ENCODE measurements at places on chromosomes 3 and 15.

DNA sequence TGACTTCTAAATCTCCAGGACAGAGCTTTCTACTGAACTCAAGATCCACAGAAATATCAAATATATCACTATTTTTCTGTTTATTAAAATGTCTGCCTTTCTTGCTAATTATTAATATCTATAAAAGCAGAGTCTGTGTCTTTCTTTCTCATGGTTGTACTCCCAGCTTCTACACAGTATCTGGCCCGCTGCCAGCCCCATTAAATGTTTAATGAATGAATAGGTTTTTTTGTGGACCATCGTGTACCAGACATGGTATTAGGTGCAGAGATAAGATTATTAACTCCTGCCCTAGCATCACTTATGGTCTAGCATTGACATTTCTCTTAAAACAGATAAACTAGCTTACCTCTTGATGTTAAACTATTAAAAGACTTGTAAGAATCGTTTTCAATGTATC lies 111.4 kb upstream of the RBMS3 start:
- DNase-seq = no peak

DNA sequence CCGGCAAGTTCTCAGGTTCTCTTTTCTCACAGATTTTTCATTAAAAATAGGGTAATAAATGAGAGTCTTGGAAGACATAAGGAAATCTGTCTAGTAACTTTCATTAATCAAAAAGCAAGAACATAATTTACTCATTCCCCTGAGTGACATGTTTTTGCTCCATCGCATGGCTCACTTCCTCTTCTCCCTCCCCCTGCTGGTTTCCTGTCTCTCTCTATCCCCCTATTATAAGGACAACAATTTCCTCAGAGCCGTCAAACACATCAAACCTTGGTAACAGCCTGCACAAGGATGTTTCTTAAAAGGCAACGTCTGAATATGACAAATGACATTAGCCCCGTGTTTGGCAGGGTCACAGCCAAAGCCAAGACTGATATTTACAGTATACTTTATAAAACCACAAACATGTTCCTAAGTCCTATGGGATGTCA lies 1149.6 kb downstream of the IGSF11 start:
- no peak for DNase-seq

GRCh38 chr3:45776611-45777010 lies 19.7 kb downstream of the SLC6A20 start:
- DNase-seq = no peak

DNA sequence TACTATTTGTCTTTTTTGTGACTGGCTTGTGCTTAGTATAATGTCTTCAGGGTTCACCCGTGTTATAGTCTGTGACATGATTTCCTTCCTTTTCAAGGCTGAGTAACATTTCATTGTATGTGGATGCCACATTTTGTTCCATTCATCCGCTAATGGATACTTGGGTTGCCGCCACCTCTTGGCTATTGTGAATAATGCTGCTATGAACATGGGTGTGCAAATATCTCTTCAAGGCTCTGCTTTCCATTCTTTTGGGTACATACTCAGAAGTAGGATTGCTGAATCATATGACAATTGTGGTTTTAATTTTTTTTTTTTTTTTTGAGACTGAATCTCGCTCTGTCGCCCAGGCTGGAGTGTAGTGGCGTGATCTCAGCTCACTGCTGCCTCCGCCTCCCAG lies 15.4 kb downstream of the CRTC3 start:
- no peak for DNase-seq

DNA sequence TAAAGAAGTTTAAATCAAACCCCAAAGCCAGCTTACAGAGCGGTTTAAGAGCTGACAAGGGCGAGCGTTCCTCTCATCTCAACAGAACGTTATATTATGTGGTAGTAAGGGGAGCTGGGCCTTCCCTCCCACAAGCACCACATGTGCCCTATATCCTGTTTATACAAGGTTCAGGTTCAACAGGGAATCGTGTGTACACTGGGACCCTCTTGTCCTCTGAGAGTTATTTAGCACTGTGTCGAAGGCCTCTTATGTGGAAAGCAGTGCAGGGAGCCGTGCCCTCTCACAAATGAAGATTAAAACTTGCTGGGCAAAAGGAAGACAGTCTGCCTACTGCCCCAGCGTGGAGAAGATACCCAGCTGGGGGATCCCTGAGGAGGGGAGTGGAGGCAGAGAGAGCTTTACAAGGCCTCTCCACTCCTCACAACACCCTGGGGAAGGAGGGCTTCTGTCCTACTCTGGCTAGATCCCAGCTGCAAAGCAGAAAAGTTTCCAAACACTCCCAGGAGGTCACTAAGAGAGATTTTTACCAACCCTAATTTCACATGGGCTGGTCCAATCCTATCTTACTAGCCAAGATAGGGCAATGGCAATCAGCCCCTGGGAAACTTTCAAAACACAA lies 2.9 kb downstream of the TLE3 start:
- no peak for DNase-seq

GRCh38 chr15:90219421-90220141 lies 14.2 kb downstream of the CIB1 start:
- DNase-seq = peak; percentile 75

DNA sequence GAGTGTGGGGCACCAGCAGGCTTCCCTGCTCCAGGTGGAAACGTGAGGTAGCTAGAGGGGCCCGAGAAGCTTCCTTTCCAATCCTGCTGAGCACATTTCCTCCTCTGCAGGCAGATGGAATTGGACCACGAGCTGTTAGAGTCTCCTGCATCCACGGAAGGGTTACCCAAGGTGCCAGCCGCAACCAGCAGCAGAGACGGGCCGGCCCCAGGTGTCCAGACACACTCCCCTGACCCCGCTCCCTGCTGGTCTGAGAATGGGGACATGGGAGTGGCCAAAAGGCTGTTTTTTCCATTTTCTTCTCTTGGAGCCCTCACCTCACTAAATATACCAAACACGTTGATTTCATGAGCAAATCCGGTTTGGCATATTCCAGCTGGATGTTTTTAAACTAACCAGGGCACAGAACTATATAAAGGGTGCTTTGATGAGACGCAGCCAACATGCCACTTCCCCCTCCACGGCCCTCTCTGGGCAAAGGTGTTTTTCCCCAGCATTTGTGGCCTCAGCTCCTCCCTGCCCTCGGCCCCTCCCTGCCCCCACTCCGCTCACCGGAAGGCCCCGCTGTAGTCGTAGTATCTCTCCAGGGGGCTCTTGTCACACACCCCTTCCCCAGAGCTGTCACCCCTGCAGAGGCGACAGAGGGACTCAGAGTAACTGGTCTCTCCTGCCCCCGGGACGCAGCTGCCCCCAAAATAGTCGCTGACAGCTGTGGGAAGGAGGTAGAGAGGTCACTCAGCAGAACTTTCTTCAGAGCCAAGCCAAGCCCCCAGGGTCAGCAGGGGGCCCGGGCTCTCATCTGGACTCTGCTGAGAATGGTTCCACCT lies 7.0 kb downstream of the MELTF start:
- no peak for DNase-seq

DNA sequence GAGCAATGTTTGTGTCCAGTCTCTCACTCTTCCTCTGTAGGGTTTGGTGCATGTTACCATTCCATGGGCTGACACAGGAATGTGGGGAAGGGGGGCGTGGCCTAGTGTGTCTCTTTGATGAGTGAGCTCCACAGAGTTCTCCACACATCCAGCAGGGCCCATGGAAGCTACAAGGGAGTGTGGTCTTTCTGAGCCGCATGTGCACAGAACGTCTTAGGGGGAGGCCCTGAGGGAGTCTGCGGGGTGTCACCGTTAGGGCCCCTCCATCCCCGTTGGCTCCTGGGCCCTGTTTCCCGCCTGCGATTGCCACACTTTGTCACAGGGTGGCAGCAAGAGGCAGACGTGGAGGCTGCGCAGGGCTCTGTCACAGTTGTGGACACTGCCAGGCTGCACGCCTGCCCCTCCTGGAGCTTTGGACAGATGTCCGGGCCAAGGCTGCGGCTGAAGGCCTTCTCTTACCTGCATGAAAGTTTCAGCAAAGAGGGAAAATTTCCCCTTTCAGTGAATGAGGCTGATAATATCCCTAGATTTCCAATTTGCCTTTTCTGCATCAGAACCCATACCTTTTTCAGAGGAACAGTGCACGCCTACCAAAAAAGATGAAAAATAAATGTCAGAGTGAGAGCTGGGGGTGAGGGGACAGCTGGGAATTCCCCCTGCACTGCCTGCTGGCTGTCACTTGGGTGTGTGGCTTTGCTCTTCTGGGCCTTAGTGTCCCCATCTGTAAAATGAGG lies 24.3 kb downstream of the CACNA2D3 start:
- DNase-seq = no peak

DNA sequence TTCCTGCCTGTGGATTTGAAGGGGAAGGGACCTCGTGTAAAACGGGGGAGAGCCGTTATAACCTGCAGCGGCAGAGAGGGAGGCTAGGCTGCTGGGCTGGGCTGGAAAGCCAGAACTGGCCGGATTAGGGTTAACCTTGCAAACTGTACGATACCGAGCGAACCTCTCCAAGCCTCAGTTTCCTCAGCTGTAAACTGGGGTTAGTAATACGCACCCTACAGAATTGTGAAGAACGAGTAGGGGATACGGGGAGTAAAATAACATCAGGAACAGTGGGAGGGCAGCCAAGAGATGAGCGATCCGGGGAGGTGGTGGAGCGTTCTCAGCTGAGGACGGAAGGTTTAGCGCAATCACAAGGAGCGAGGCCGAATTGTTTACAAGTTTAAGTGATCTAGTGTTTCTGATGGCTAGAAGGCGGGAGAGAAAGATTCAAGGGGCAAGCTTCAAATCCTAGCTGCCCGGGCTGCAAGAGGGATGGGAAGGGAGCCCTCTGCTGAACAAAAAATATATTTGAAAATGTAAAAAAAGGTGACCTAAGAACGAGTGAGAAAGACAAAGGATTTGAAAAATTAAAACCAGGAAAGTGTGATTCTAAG lies 768 bp upstream of the SEMA5B start:
- no peak for DNase-seq

DNA sequence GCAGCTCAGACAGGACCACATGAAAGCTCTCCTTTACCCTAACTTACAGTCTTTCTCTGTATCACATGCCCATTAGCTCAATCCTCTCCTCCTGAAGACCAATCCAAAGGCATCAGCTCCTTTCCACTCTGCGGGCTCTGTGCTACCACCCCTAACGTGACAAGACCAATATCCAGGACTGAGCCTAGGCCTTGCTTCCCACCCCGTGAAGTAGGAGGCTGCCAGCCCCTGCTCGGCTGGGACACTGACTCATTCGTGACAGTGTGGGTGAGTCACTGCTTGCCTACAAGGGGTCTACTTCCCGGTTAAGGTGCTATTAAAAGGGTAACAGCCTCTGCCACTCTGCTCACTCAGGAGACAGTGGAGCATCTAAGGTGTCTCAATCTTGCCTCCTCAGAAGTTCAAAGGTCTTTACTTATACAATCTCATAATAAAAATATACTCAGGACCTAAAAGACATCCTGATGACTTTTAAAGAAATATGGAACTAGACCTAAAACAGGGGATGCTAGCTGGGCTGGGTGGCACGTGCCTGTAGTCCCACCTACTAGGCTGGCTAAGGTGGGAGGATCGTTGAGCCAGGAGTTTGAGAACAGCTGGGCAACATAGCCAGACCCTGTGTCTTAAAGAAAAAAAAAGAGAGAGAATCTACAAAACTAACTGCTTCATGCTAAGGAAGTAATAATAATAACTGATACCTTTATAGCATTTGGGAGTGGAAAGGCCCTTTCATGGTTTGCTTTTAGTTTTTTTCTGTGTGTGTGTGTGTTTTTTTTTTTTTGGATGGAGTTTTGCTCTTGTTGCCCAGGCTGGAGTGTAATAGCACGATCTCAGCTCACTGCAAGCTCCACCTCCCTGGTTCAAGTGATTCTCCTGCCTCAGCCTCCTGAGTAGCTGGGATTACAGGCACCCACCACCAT lies 55.0 kb downstream of the TMEM44 start:
- DNase-seq = no peak

DNA sequence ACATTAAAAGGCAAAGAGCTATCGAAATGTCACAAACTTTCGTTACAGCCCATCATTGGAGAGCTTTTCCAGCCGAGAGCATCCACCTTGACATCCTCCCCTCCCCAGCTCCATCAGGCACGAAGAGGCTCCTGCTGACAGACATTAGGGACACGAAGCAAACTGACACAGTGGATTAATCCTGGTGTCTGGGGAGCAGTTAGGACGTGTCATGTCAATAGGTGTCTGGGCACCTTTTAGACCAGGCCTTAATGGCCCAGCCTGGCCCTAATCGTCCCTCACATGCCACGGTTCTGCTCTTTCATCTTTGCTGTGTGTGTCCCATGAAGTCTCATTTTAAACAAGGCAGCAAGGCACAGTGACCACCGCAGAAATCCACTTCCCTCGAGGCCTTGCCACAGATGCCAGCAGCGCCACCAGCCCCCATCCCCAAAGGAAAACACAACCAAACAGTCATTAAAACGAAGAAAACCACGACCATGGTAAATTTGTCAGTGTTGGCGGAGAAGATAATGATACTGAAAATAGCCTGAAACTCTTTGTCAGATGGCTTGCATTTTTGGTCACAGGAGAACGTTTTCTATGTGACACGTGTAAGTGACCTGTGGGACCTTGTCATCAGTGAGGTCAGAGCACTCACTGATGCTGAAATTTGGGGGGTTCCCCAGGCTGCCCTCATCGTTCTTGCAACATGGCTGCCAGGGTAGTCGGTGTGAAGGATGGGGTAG lies 16.3 kb upstream of the PCSK6 start:
- DNase-seq = no peak

All from T-cell (primary cell).